ENCODE measurements at places on chromosomes 1 and 21.

GRCh38 chr1:18352636-18353265 is 128.0 kb upstream of the KLHDC7A start:
- no peak for DNase-seq

DNA sequence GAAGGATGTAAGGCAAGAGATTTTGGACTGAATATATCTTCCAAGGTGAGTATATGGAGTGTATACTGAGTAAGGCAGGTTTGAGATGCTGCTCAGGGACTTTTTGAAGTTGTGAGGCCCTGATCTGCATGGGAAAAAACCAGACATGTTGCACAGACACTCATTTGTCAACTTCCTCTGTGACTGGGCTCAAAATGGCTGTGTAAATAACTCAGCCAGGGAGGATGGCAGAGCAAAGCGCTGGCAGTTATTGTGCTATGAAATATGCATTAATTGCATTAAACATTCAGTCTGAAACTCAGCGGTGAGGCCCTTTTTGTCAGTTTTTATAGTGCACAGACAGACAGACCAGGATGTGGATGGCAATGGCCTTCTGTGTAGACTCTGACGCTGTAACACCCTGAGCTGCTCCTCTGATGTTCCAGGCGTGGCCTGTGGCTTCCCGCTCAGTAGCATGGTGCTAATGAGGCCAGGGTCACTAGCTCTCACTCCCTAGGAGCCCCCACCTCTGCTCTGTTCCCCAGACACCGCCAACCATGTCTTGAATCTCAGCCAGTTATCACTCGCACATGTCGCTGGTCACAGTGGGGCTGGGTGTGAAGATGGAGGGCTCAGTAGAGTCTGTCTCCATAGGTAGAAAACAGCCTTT is 307.0 kb upstream of the PROX1 start:
- no peak for DNase-seq

DNA sequence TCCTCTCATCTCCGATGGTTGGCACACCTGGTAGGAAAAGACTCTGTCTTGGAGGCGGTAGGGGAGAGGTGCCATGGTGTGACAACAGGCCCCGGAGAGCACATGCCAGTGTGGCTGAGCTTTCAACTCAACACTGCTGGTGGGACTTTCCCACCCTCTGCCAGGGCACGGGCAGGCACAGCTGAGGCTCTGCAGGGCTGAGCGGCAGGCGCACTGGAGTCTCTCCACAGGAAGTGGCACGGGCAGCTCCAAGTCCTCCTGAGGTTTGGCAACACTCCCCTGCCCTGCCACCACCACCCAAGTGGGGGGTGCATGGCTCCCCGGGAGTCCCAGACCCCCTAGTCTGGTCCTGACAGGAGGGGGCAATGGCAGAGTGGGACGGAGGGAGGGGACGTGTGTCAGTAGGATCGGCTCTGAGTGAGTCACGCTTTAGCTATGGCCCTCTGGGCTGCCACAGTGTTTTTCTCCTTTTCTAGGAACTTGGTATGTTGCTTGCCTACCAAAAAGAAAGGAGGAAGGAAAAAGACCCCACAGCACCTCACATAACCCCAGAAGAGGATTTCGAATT is 27.3 kb upstream of the EVA1B start:
- no peak for DNase-seq

DNA sequence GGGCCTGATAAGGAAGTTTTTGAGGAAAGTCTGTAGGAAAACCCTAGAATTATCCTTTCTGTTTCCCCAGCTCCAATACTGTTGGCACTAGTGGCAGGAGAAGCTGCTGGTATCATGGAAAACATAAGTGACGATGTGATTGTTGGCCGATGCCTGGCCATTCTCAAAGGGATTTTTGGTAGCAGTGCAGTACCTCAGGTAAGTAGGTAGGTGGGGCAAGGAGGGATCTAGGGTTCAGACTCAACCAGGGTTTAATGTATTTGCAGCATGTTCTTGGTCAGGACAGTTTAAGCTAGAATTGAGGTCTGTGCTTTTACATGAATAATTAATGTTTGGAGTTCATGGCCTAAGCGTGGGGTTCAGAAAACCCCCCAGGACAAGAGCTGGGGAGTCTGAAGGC is 62.1 kb downstream of the KDM1A start:
- no peak for DNase-seq

DNA sequence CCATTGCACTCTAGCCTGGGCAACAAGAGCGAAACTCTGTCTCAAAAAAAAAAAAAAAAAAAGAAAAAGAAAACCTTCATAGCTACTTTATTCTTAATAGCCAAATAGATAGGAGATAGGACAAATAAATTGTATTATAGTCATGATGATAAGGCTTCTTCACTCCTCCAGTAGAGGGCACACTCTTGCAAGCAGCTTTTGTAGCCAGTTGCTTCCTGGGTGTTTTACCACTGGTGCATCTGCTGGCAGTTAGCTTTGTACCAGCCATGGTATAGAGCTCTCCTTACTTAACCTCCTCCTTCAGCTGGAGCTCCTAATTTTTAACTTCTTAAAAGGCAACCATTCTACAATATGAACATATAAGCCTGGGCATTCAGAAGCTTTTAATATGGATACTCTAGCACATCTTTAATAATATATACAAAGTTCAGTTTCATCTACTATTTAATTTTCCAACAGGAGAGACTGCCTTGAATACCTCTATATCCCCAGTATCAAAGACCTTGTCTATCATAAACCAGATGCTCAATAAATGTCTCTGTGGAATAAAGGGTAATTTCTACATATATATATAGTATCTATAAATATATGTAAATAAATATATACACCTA is 35.8 kb downstream of the EVI5 start:
- no peak for DNase-seq

- no peak for DNase-seq
Measured at GRCh38 chr1:9868244-9868590, 41.9 kb downstream of the CTNNBIP1 start.

GRCh38 chr1:195236991-195237889 is 1371.0 kb downstream of the KCNT2 start:
- DNase-seq, result no peak

- DNase-seq, result no peak
Measured at GRCh38 chr1:47972864-47973432, 24.2 kb downstream of the TRABD2B start.

DNA sequence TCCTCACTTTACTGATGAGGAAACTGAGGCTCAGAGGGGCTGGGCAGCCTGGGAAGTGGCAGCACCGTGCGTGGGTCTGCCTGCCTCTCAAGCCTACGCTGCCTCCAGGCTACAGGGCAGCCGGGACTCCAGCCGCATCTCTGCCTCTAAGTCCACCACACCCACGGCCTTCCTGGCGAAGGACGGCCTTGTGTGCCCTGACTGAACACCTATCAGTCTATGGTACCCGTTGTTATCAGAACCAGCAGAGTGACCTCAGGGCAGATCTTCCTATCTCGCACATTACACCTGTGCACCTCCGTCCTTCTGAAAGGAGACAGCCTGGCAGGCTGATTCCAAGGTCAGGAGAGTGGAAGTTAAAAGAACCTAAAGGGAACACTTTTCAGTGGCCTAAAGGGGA is 35.7 kb upstream of the SLC30A1 start:
- no peak for DNase-seq

DNA sequence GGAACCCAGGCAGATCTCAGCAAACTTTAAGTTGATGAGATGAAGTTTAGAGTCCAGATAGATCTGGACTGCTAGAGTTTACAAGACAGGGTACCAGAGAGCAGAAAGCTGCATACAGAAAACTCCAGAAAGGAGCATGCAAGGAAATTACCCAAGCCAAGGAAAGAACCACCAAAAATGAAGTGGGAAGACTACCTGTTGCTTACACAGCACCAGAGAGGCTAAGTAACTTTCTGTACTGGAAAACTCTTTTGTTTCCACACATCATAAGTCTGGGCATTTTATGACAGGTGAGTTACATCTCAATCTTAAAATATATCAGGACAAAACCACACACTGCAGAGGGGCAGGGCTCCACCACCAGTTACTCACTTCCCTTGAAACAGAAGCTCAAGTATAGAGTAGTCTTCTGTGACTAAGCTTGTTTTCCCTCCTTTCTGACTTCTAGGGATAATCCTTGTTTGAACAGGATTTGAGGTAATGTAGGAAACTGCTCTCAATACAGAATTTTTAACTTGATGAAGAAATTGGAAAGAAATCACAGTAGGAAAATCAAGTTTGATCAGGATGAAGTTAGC is 17.4 kb upstream of the GJA9 start:
- no peak for DNase-seq

DNA sequence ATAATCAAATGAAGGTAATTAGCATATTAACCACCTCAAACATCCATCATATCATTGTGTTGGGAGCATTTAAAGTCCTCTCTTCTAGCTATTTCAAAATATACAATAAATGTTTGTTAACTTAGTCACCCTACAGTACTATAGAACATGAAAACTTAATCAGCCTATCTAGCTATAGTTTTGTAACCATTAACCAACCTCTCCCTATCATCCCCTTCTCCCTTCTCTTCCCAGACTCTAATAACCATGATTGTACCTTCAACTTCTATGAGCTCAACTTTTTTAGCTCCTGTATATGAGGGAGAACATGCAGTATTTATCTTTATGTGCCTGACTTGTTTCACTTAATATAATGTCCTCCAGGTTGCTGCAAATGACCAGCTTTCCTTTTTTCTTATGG is 54.0 kb downstream of the RAVER2 start:
- no peak for DNase-seq

GRCh38 chr1:225899044-225899925 is 10.3 kb upstream of the LEFTY1 start:
- DNase-seq, result no peak

DNA sequence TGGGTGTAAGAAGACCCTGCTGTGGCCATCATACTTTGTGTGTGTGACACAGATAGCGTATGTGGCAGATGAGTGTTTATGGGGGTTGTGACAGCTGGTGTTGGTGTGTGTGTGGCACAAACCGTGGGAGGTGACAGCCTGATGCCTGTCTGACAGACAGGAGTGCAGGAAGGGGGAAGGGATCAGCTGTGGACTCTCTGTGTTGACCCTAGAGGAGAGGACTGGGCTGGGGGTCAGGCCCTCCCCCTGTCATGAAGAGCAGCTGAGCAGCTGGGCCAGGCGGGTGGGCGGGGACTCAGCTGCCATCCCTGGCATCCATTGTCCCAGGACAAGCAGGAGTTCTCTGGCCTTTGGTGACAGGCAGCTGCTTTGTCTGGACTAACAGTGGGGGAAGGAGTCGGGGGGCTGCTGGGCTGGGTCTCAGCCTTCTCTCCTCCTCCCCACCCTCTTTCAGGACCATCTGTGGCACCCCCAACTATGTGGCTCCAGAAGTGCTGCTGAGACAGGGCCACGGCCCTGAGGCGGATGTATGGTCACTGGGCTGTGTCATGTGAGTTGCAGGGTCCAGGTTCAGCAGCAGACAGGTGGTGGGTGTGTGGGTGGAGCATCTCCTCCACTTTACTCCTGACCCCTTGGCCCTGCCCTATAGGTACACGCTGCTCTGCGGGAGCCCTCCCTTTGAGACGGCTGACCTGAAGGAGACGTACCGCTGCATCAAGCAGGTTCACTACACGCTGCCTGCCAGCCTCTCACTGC is 2.3 kb downstream of the PLK3 start:
- no peak for DNase-seq

- DNase-seq, result no peak
Measured at GRCh38 chr21:32861866-32862265, 90.3 kb upstream of the PAXBP1 start.

DNA sequence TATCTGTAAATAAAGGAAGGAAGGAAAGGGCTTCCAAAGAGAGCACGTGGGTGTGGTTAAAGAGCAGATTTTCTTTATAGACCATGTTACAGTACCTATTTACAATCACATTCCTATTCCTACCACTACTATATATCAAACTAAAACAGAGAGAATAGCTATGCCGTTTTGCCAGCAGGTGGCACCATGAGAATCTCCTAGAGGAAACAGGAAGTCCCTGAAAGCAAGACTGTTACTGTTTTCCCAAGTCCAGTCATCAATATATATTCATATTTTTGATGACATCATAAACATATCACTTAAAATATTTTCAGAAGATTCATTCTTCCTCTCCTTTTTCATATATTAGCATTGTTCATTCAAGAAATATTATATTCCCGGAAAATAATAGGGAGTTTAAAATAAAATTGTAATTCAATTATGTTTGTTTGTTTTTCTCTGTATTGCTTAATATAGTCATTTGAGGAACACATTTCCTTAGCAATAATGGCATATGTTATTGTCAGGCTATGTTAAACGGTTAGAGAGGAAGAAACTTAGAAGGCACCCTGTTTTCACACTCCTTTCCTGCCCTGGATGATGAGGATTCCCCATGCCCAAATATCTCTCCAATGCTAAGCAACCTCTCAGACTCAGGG is 6.6 kb downstream of the CCDC190 start:
- peak; percentile 85 for DNase-seq

DNA sequence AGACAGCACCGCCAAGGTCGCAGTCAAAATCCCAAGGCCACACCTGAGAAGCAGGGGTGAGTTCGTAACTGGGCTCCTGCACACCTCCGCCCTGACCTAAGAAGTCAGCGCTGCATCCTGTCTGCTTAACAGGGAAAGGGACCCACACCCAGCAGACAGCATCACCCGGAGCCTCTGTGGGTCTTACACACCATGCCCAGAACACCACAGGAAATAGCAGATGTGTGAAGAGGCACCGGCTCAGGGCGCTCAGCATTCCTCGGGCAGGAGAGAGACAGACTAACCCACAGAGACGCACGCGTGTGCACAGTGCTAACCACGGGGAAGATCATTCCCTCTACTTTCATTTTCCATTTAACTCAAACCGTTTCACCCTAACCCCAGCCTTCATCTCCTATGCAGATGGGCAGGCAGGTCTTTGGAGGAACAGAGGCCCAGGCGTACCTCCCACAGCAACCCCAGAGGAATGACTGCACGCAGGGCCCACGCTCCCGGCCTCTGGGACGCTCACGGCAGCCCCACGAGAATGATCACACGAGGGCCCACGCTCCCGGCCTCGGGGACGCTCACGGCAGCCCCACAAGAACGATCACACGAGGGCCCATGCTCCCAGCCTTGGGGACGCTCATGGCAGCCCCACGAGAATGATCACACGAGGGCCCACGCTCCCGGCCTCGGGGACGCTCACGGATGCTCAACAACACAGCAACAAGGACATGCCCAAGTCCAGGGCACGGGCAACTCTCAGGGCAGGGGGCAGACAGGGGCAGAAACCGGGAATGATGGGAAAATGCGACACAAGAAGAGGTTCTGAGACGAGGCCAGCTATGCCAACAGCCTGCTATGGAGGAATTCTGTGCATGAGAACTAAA is 20.9 kb downstream of the POFUT2 start:
- DNase-seq, result no peak

- DNase-seq, result no peak
Measured at GRCh38 chr1:246527402-246528088, 20.5 kb upstream of the SMYD3 start.

DNA sequence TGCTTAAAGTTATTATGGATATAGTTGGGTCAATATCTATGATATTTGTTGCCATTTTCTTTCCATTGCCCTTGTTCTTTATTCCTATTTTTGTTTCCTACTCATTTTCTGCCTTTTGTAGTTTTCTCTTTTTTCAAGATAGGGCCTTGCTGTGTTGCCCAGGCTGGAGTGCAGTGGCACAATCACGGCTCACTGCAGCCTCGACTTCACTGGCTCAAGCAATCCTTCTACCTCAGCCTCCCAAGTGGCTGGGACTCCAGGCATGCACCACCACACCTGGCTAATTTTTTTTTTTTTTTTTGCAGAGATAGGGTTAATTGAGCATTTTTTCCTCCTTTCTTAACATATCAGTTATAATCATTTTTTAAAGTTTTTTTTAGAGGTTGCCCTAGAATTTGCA is 92.7 kb downstream of the TOMM20 start:
- DNase-seq, result no peak
